Sigmoid colon (tissue), 7 donors: ENCODE measurements at places on chromosomes 1 and 21. TPM values are rescaled to one million over a fixed set of nuclear protein-coding genes. Genes with fewer than 3 reads are reported as not detected.

The IL22RA1 gene
- total RNA-seq, result 0.36 TPM

The CTH gene
- total RNA-seq, result 4.6 TPM

The KCNT2 gene
- 3.1 TPM for total RNA-seq

The SPRR2B gene
- not detected for total RNA-seq

- H3K27me3 ChIP-seq, result no peaks in the 10 kb centered on the region
- no peak overlapping the region for H3K27ac ChIP-seq
- DNase-seq, result no peak
These were observed 22.5 kb downstream of the CHD5 start for GRCh38 chr1:6157528-6158174.

- no peak overlapping the region for H3K4me3 ChIP-seq
- peaks cover 100% of the 10 kb centered on the region for H3K27me3 ChIP-seq
- peak; percentile 56 for DNase-seq
- no peak overlapping the region for H3K27ac ChIP-seq
These were observed 1.2 kb downstream of the OLIG2 start for GRCh38 chr21:33026878-33027400.

DNA sequence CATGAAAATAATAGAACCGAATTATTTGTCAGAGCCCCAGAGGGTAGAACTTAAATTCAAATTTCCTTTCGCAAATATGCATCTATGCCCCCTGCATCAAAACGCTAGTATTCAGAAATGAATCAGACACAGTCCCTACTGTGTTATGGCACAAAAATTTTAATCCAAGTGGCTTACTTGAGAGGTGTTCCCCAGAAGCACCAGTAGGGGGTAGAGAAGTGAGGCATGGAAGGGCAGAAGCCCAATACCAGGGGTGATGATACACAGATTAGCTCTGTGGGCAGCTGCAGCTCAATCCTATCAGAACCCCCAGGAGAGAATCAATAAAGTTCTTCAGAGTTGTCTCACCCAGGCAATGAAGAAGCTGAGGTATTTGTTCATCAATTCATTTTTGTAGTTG is 342.2 kb downstream of the OMA1 start:
- no peaks in the 10 kb centered on the region for H3K36me3 ChIP-seq
- H3K27ac ChIP-seq, result no peak overlapping the region
- H3K4me3 ChIP-seq, result no peak overlapping the region
- no peaks in the 10 kb centered on the region for H3K4me1 ChIP-seq

GRCh38 chr1:98739762-98740161 is 78.2 kb downstream of the SNX7 start:
- no peaks in the 10 kb centered on the region for H3K27me3 ChIP-seq
- no peaks in the 10 kb centered on the region for H3K36me3 ChIP-seq
- DNase-seq, result no peak
- no peak overlapping the region for H3K4me3 ChIP-seq
- no peaks in the 10 kb centered on the region for H3K4me1 ChIP-seq
- no peak overlapping the region for H3K27ac ChIP-seq

DNA sequence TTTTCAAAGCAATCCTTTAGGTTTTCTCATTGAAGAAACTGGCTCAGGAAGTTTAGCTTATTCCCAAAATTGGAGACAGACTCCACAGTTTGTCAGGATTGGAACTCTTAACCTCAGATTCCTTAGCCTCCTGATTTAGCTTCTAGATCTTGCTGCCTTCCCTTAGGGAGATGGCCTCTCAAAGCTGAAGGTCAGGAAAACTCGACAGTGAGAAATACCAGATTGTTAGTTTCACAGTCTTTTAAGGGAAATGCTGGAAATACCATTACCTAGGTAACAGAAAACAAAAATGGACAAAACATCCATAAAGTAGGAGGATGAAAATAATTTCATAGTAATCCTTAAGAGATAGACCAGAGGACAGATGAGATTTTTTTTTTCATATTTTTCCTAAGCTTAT is 7.8 kb downstream of the RASAL2 start:
- peaks cover 49% of the 10 kb centered on the region for H3K4me1 ChIP-seq
- H3K36me3 ChIP-seq, result no peaks in the 10 kb centered on the region
- no peak for DNase-seq
- no peak overlapping the region for H3K27ac ChIP-seq
- H3K4me3 ChIP-seq, result no peak overlapping the region

GRCh38 chr1:28867850-28868249 is 46.5 kb upstream of the EPB41 start:
- peaks cover 8% of the 10 kb centered on the region for H3K27me3 ChIP-seq
- DNase-seq, result no peak
- no peak overlapping the region for H3K27ac ChIP-seq
- H3K36me3 ChIP-seq, result no peaks in the 10 kb centered on the region
- no peak overlapping the region for H3K4me3 ChIP-seq

DNA sequence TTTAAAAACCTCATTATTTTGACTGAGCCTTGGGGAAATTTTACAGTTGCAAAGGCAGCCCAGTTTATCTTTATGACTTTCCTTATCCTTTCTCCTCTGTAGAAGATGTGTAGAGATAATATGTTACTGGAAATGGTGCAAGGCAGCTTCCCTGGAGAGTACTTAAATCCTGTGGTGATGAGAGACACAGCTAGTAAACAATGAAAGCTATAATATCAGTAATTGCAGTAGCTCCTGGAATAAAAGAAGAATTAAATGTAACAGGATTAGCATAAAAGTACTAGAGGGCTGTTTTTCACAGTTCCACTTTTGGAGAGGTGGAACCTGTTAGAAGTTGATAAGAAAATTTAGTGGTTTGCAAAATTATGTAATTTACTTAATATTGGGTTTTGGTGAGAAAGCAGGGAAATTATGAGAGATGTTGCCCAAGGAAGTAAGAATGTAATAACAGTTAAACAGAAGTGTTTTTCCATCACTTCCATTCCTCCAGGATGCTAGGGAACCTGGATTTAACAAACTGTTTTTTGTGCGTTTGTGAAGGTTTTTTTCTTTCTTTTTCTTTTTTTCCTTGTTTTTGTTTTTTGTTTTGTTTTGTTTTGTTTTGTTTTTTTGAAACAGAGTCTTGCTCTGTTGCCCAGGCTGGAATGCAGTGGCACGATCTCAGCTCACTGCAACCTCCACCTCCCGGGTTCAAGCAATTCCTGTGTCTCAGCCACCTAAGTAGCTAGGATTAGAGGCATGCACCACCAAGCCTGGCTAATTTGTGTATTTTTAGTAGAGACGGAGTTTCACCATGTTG is 15.7 kb upstream of the EDEM3 start:
- no peaks in the 10 kb centered on the region for H3K36me3 ChIP-seq
- H3K4me3 ChIP-seq, result no peak overlapping the region
- no peaks in the 10 kb centered on the region for H3K27me3 ChIP-seq
- no peak for DNase-seq
- no peaks in the 10 kb centered on the region for H3K4me1 ChIP-seq
- no peak overlapping the region for H3K27ac ChIP-seq

DNA sequence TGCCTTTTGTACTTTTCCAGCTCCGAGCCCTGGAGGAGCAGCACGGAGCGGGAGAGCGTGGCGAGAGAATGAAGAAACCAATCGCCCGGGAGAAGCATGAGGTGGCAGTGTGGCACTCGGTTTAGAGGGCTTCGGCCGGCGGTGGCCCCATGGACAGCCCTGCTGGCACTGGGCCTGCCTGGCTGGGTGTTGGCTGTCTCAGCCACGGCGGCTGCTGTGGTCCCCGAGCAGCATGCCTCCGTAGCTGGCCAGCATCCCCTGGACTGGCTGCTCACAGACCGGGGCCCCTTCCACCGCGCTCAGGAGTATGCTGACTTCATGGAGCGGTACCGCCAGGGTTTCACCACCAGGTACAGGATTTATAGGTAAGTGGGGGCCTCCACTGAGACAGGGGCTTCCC is 59.0 kb downstream of the BRINP2 start:
- no peak overlapping the region for H3K4me3 ChIP-seq
- no peaks in the 10 kb centered on the region for H3K4me1 ChIP-seq
- no peak for DNase-seq
- no peak overlapping the region for H3K27ac ChIP-seq
- H3K36me3 ChIP-seq, result no peaks in the 10 kb centered on the region

DNA sequence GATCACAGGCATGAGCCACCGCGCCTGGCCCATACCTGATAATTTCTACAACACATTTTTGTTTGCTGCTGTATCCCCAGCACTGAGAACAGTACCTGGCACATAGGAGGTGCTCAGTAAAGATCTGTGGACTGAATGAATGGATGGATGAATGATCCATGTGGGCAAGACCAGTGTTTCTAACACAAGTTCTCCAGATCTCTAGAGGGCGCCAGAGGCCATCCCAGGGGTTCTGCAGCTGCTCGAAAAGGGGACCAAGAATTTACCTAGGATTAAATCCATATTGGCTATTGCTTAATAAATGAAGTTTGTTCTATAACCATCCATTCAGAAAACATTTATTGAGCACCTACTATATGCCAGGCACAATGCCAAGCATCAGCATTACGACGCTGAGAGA is 167.7 kb downstream of the ACTL8 start:
- no peak overlapping the region for H3K27ac ChIP-seq
- no peaks in the 10 kb centered on the region for H3K4me1 ChIP-seq
- H3K36me3 ChIP-seq, result no peaks in the 10 kb centered on the region

- no peak overlapping the region for H3K27ac ChIP-seq
- H3K4me3 ChIP-seq, result no peak overlapping the region
- no peaks in the 10 kb centered on the region for H3K27me3 ChIP-seq
These were observed 276.4 kb upstream of the PLXNA2 start for GRCh38 chr1:208520438-208521099.

DNA sequence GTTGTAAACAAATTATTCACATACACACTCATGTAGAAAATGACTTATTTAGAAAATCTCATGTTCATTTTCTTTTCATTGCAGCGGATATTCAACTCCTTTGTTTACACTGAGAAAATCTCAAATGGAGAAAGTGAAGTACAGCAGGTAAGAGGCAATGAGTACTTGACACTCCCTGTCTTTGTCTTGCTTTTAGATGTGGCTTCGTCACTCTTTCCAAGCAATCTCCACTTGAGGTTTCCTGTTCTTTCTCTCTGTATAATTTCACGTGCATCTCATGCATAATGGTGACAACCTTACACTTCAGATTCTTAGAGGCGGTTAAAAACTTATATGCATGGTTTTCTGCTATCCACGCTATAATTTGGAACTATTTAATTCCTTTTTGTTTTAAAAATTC is 80.6 kb downstream of the CACHD1 start:
- H3K36me3 ChIP-seq, result no peaks in the 10 kb centered on the region
- no peaks in the 10 kb centered on the region for H3K27me3 ChIP-seq
- H3K4me1 ChIP-seq, result peaks cover 5% of the 10 kb centered on the region
- no peak for DNase-seq
- H3K4me3 ChIP-seq, result no peak overlapping the region
- H3K27ac ChIP-seq, result no peak overlapping the region

- no peak overlapping the region for H3K4me3 ChIP-seq
- no peaks in the 10 kb centered on the region for H3K4me1 ChIP-seq
- no peak for DNase-seq
- no peaks in the 10 kb centered on the region for H3K27me3 ChIP-seq
These were observed 34.7 kb downstream of the CRB1 start for GRCh38 chr1:197302775-197303174.
